Activated naive CD4-positive, alpha-beta T cell treated with anti-CD3 and anti-CD28 coated beads for 36 hours (primary cell): ENCODE measurements at places on chromosomes 7 and 10.

- DNase-seq = peak; percentile 21
- H3K27me3 ChIP-seq = no peaks in the 10 kb centered on the region
- H3K27ac ChIP-seq = no peak overlapping the region
Measured at GRCh38 chr10:34251177-34251576, 563.9 kb downstream of the PARD3 start.

- H3K4me3 ChIP-seq = no peak overlapping the region
- no peak overlapping the region for H3K27ac ChIP-seq
- peaks cover 17% of the 10 kb centered on the region for H3K27me3 ChIP-seq
- no peaks in the 10 kb centered on the region for H3K4me1 ChIP-seq
- no peak for DNase-seq
- H3K36me3 ChIP-seq = no peaks in the 10 kb centered on the region
Measured at GRCh38 chr10:6719561-6719960, 139.5 kb upstream of the PRKCQ start.

DNA sequence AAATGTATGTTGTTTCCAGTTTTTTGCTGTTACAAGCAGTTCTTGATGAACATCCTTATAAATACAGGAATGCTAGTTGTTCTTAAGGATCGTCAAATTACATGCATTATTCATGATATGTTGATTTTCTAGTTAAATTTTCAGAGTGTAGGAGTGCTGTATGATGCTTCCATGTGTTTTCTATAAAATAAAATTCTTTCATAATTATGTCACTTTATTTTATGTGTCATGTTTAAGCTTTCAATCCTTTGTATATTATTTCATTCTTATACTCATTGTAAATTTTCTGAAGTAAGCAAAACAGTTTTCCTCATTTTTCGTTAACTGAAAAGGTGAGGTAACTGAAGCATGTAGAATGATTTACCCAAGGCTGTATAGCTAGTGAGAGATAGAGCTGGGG lies 16.8 kb upstream of the MYPN start:
- DNase-seq = no peak
- H3K36me3 ChIP-seq = no peaks in the 10 kb centered on the region
- H3K4me1 ChIP-seq = peaks cover 8% of the 10 kb centered on the region
- no peak overlapping the region for H3K27ac ChIP-seq

DNA sequence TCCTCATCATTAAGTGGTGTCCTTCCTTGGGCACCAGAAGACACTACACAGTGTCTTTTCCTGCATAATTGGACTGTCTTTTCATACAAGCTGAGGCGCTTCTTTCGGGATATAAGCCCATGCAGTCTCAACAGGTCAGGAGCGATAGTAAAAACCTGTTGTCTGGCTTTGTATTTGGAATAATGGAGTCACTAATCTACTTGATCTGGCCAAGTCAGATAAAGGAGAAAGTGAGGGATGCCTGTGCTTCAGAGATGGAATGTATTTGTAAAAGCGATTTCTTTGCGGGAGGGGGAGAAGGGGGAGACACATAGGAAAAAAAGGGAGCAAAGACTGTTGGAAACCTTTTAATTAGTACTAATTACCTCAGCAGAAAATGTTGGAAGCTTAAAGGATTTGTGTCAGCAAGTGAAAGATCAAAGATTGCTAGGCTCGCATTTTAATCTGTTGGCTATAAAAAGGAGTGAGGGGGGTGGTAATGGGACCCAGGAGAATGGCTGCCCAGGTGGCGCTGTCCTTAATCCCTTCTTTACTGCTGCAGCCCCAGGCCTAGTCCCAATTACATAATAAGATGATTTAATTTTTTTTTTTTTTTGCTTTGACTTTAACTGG lies 581.4 kb downstream of the LRMDA start:
- no peaks in the 10 kb centered on the region for H3K27me3 ChIP-seq
- no peak overlapping the region for H3K27ac ChIP-seq
- no peak for DNase-seq

- H3K36me3 ChIP-seq = no peaks in the 10 kb centered on the region
- no peak for DNase-seq
- H3K4me1 ChIP-seq = no peaks in the 10 kb centered on the region
- no peaks in the 10 kb centered on the region for H3K27me3 ChIP-seq
Measured at GRCh38 chr10:80064120-80064886, 14.2 kb upstream of the TMEM254 start.

DNA sequence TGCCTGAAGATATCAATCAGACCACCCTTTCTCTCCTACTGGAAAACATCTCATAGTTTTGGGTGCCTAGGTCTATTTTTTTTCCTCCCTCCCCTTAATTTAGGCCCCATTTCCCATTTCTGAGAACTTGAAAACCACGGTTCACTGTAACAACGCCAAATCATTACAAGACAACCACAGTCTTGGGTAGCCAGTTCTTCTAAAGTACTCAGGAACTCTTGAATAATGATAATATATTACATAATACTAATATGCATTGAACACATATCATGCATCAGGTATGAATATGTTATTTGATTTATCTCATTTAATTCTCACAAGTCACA lies 185.1 kb upstream of the ADO start:
- peaks cover 7% of the 10 kb centered on the region for H3K4me1 ChIP-seq
- no peak overlapping the region for H3K4me3 ChIP-seq

GRCh38 chr7:127938588-127938987 lies 92.6 kb downstream of the LRRC4 start:
- peaks cover 24% of the 10 kb centered on the region for H3K36me3 ChIP-seq
- DNase-seq = peak; percentile 10
- H3K4me3 ChIP-seq = no peak overlapping the region
- no peaks in the 10 kb centered on the region for H3K27me3 ChIP-seq

GRCh38 chr7:156603011-156603410 lies 37.6 kb upstream of the RNF32 start:
- H3K27ac ChIP-seq = no peak overlapping the region
- no peaks in the 10 kb centered on the region for H3K36me3 ChIP-seq
- H3K4me1 ChIP-seq = peaks cover 2% of the 10 kb centered on the region
- no peak for DNase-seq
- peaks cover 23% of the 10 kb centered on the region for H3K27me3 ChIP-seq

- peaks cover 67% of the 10 kb centered on the region for H3K4me1 ChIP-seq
- H3K4me3 ChIP-seq = no peak overlapping the region
- no peaks in the 10 kb centered on the region for H3K27me3 ChIP-seq
- no peak overlapping the region for H3K27ac ChIP-seq
Measured at GRCh38 chr10:119283387-119283786, 76.0 kb downstream of the GRK5 start.

- H3K36me3 ChIP-seq = no peaks in the 10 kb centered on the region
- H3K27me3 ChIP-seq = no peaks in the 10 kb centered on the region
- H3K4me1 ChIP-seq = peaks cover 19% of the 10 kb centered on the region
- no peak overlapping the region for H3K27ac ChIP-seq
- H3K4me3 ChIP-seq = no peak overlapping the region
Measured at GRCh38 chr10:14001298-14002040, 329.3 kb downstream of the FRMD4A start.

- peaks cover 8% of the 10 kb centered on the region for H3K27me3 ChIP-seq
- H3K27ac ChIP-seq = no peak overlapping the region
- no peak for DNase-seq
- no peaks in the 10 kb centered on the region for H3K4me1 ChIP-seq
- H3K36me3 ChIP-seq = no peaks in the 10 kb centered on the region
- no peak overlapping the region for H3K4me3 ChIP-seq
Measured at GRCh38 chr7:120738816-120739215, 119.1 kb downstream of the TSPAN12 start.

- peaks cover 37% of the 10 kb centered on the region for H3K4me1 ChIP-seq
- H3K4me3 ChIP-seq = no peak overlapping the region
- H3K27me3 ChIP-seq = no peaks in the 10 kb centered on the region
- peak; percentile 26 for DNase-seq
- H3K27ac ChIP-seq = no peak overlapping the region
- H3K36me3 ChIP-seq = peaks cover 15% of the 10 kb centered on the region
Measured at GRCh38 chr7:27784399-27785053, 44.6 kb downstream of the TAX1BP1 start.

- H3K4me3 ChIP-seq = no peak overlapping the region
- H3K36me3 ChIP-seq = no peaks in the 10 kb centered on the region
- H3K4me1 ChIP-seq = peaks cover 9% of the 10 kb centered on the region
- no peak overlapping the region for H3K27ac ChIP-seq
Measured at GRCh38 chr7:121304102-121304658, 24.6 kb upstream of the WNT16 start.
